ENCODE measurements at places on chromosomes 4 and X.

DNA sequence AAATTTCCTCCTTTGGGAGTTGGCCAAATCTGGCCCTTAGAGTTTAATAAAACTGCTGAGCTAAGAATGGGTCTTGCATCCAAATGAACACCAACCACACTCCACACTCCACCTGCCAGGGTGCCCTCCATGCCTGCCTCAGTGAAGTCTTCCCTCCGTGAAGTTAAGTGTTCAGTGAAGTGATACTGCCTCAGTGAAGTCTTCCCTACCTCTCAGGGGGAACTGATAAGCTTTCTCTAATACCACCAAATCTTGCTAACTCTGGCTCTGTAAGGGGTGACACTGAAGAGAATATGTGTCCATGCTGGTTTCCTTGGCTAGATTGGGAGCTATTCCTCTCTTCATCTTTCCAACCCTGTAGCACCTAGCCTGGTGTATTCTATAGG, 27.9 kb downstream of the MED28 start:
- no peak for DNase-seq

DNA sequence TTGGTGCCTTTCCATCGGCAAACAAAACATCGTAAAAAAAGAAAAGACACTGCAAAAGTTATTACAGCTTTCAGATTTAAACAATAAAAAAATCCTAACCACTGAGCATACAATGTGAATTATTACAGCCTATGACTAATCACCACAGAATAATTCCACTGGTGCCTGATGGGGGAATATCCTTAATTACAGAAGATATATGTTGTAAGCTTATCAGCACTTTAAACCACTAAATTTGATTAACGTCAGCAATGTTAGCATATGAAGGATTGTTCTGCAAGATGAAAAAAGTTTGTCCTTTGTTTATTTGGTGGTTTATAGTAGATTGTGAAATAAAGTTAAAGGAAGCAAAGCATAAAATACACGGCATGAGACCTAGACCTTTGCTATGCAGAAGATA, 210.2 kb upstream of the ADAMTS3 start:
- peak; percentile 88 for DNase-seq

GRCh38 chrX:2508648-2509335, 8.0 kb upstream of the DHRSX start:
- no peak for DNase-seq

GRCh38 chrX:13387666-13388494, 68.0 kb upstream of the ATXN3L start:
- DNase-seq, result peak; percentile 80

DNA sequence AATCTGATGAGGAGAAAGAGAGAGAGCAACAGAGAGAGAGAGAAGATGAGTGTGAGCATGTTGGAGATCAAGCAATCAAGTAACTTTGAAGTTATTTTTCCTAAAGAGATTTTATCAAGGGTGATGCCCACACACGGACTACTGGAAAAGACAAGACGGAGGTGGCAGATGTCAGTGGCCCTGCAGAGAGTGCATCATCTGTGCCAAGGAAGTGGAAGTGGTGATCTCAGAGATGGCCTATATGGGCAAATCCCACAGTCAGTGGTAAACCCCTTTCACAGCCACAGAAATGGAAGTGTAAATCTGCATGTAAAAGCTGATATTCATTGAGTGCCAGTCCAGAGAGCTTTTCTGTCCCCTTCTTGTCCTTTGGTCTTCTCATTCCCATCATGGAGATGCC, 577.2 kb upstream of the AADAT start:
- DNase-seq, result no peak

- peak; percentile 34 for DNase-seq
Measured at GRCh38 chr4:70903291-70903603, 1.1 kb downstream of the MOB1B start.

GRCh38 chr4:113437129-113437528, 324.4 kb downstream of the CAMK2D start:
- peak; percentile 70 for DNase-seq

GRCh38 chr4:117971403-117971802, 62.9 kb upstream of the NDST3 start:
- no peak for DNase-seq

DNA sequence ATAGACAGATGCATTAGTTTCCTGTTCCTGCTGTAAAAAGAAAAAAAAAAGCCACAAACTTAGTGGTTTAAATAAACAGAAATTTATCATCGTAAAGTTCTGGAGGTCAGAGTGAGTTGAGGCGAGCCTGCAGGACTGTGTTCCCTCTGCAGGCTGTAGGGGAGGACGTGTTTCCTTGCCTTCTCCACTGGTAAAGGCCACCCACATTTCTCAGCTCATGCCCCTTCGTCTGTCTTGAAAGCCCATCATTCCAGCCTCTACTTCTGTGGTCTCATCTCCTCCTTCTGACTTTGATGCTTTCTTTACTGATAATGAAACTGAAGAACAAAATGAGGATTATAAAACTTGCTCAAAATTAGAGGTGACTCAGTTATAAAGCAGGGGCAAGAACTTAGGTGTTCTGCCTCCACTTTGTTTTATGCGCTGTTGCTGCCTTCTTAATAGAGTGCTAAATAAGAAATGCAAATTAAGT, 143.0 kb downstream of the STIM2 start:
- DNase-seq, result peak; percentile 72

DNA sequence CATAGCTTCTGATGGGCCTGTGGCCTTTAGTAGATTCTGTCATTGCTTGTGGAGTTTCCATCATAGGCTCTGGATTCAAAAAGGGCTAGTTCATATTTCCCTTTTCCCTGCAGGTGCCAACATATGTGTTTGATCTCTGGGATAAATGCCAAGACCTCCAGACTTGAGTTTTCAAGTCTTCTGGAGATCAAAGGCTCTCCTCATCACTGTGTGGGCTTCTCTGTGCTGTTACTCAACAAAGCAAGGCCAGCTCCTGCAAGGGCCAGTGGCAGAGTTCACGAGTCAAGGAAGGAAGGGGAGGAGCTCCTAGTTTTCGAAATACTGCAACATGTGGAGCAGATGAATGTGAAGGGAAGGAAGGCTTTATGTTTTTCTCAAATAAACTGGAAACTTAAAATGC, 62.7 kb upstream of the SCML1 start:
- no peak for DNase-seq

DNA sequence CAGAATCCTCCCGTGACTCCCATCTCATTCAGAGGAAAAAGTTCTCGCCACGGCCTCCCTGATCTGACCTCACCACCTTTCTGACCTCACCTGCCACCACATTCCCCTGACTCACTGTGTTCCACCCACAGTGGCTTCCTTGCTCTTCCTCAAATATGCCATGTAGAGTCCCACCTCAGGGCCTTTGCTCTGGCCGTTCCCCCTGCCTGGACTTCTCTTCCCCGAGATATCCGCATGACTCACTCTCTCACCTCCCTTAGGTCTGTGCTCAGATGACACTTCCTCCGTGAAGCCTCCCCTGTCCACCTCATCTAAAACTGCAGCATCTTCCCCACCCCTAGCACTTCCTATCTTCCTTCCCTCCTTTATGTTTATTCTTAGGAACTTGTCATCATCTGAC, 7.2 kb upstream of the TSPYL2 start:
- DNase-seq, result no peak

DNA sequence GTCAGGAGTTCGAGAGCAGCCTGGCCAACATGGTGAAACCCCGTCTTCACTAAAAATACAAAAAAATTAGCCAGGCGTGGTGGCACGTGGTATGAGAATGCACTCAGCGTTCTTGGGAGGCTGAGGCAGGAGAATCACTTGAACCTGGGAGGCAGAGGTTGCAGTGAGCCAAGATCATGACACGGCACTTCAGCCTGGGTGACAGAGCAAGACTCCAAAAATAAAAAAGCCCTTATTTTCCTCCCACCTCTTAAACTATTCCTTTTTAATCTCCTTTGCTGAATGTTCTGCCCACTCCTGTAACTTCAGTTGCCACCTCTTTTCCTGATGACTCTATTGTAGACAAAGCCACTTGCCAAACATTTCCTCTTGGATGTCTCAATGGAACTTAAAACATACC, 72.6 kb downstream of the TAF1 start:
- no peak for DNase-seq

DNA sequence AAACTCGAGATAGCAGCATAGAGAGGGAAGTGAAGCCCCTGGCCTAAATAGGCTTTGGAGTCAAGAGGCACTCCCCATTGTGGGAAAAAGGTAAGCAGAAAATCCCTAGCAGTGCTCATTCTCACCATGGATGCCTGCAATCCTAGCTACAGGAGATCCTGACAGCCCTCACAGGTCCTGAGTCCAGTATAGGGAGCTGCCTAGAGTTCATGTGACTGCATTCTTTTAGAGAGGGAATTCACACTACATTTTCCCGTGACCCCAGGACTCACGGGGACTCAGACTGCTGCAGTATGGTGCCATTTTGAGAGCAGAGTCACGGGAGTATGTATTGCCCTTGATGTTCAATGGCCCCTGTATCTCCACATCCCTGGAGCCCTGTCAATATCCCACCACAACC, 82.4 kb downstream of the MAGED1 start:
- DNase-seq, result no peak

DNA sequence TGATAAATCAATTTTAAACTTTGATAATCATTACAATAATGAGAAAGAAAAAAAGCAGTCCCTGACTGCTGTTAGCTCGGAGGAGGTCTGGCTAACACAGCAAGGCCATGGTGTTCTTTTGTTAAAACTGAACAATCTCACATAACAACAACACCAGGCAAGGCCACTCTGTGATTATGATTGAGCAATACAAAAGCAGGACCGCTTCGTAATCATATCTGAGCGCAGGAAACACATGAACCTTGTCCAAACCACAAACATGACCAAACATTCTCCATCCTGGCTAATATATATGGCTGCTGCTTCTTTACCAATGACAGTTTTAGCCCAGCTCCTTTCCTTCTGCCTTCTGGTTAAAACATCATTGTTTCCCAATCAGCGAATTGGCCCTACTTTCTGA, 76.8 kb upstream of the DDX53 start:
- peak; percentile 88 for DNase-seq

- no peak for DNase-seq
Measured at GRCh38 chrX:100440006-100440405, 29.9 kb upstream of the PCDH19 start.

DNA sequence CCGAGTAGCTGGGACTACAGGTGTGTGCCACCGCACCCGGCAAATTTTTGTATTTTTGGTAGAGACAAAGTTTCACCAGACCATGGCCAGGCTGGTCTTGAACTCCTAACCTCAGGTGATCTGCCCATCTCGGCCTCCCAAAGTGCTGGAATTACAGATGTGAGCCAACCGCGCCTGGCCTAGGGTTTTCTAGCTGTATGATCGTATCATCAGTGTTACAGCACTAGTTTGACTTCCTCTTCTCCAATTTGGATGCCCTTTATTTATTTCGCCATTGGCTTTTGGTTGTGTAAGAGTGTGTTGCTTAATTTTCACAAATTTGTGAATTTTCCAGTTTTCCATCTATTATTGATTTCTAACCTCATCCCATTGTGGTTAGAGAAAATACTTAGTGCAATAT, 5.2 kb downstream of the TKTL1 start:
- DNase-seq, result no peak

- no peak for DNase-seq
Measured at GRCh38 chrX:156004740-156005139, 7.2 kb downstream of the IL9R start.

- DNase-seq, result no peak
Measured at GRCh38 chr4:100042235-100042634, 92.2 kb upstream of the H2AZ1 start.

GRCh38 chr4:77432717-77433417, 172.8 kb upstream of the CXCL13 start:
- no peak for DNase-seq

DNA sequence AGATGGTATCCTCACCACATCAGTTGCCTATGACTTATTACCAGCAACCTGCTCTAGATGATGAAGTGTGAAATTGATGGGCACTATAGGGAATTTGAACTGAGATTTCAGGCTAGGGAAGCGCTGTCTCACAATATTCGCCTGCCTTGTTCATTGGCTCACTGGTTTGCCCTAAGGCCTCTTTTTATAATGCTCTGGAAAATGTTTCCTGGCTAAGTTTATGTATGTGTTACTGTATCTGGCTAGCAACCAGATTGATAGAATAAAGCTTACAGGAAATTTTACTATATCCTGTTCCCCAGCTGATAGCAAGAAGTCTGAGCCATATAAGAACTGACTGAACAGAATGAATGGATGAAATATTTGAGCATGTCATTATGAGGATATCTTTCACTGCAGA, 71.6 kb downstream of the GSTCD start:
- no peak for DNase-seq

DNA sequence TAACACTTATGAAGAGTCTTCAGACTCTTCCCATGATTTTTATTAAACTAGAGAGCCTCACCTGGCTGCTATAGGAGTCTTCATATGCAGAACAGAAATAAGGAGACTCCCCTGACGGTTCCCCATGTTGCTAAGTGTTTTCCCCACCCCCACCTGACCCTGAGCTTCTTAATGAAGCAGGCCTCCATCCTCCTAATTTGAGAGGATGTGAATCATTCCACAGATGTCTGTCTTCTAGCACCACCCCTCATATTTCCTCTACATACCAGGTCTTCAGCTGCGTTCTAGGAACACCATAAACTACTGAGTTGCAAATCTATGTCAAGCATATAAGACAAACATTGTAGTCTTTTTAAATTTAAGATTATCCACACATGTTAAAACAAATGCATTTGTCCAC, 36.9 kb downstream of the RP2 start:
- peak; percentile 27 for DNase-seq

GRCh38 chr4:147336252-147336651, 144.6 kb upstream of the EDNRA start:
- DNase-seq, result peak; percentile 53

DNA sequence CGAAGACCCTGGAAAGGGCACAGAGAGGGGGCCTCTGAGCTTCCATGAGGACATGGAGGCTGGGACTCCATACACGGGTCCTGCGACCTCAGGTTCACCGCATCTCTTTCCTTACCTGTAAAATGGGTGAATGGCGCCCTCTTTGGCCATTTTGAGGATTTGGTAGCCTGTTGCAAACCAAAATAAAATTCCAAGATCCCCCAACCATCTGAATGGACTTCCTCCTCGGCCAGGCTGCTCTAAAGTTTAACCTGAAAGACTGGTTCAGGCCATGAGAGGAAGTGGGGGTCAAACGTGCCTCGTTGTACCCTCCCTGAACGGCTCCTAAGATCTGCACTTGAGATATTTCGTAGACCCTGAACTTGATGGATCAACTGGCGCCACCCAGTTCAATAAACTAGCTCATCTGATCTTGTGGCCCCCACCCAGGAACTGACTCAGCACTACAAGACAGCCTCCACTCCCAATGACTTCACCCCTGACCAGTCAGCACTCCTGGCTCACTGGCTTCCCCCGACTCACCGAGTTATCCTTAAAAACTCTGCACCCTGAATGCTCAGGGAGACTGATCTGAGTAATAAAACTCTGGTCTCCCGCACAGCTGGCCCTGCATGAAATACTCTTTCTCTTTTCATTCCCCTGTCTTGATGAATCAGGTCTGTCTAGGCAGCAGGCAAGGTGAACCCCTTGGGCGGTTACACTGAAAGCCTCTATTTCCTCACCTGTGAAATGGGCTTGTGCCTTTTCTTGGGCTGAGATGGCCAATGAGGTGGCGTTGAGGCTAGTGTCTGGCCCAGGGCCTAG, 32.9 kb upstream of the GPR78 start:
- DNase-seq, result peak; percentile 27

DNA sequence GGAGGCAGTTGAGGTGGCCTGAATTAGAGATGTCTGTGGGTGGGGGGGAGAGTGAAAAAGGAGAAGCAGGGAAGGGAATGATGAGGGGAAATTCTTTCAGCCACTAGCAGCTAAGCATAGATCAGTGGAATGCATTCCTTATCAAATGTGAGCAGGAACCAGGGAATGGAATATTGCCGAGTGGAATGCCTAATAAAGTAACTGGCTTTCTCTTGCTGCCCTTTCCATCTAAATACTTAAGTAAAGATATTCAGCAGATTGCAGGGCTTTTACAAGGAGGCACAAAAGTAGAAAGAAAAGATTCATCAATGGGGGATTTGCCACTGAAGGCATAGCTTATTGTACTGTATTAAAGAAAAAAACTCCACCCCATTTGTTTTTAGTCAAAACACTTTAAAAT, 263.0 kb upstream of the RPS6KA3 start:
- no peak for DNase-seq

Data from fibroblast of lung (primary cell).